ENCODE measurements at places on chromosomes 6 and 20.

DNA sequence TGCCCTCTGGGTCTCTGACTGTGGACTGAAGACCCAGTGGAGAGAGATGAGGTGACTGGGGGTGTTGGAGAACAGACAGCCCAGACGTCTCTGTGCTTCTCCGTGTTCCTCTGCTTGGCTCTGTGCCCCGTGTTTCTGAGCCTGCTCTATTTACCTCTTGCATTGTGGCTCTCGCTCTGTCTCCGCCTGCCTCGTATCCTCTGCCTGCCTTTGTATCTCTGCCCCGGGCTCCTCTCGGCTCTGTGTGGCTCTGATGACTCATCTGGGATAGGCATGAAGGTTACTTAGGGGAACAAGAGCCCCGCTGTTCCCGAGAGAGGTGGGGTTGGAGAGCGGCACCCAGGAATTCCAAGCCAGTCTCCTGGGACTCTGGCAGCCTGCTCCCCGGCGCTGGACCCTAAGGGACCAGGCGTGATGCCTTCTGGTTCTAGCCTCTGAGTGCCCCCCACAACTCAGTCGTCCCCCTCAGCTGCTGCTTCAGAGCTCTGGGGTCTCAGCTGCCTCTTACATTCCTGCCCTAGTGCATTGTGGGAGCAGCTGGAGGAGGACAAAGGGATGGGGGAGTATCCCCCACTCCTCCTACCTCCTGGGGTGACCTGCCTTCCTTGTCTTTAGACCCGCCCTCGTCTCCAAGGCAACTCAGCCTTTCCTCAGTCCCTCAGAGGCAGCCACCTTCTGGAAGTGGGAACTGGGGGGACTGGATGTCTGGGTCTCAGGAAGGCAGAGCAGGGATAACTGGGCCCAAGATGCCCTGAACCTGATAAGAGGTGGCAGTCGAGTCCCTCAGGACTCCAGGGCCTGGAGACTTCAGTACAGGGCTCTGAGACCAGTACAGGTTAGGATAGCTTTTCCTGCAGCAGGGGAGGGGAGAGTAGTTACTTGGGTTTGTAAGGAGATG lies 1.9 kb downstream of the DDR1 start:
- DNase-seq = no peak

DNA sequence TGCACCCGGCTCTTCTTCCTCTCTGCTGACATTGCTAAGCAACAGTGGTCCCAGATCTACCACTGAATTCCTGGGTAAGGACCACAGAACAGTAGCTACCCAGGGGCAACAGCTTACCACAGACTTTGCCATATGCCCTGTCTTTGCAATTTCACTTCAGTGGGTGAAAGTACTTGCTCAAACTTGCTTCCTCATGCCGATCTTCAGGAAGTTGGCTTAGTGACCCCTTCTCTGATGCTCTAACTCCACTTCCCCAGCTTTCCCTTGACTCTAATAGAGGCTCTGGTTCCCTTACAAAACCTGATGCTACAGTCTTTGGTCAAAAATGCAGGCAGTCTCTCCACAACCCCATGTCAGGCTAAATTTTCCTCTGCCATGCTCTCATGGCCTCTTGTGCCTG lies 3.3 kb upstream of the TAAR5 start:
- DNase-seq = no peak

DNA sequence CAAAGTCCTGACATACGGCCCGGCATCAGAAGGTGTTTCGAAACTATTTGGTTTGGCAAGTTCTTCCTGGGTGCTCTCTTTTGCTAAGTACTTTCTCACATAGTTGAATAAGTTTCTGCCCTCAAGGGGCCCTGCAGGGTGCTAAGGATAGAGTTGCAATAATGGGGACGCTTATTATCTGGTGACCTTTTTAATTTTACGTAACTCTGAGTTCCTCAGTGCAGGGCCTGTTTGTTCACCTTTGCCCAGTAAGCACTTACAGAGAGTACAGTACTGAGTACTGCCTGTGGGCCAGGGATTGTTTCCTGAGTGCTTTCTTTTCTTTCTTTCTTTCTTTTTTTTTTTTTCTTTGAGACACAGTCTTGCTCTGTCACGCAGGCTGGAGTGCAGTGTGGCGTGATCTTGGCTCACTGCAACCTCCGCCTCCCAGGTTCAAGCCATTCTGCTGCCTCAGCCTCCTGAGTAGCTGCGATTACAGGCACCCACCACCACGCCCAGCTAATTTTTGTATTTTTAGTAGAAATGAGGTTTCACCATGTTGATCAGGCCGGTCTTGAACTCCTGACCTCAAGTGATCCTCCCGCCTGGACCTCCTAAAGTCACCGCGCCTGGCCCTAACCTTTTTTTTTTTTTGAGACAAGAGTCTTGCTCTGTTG lies 4.5 kb upstream of the PXMP4 start:
- no peak for DNase-seq

GRCh38 chr6:43011207-43011606 lies 2.5 kb downstream of the MEA1 start:
- DNase-seq = no peak

DNA sequence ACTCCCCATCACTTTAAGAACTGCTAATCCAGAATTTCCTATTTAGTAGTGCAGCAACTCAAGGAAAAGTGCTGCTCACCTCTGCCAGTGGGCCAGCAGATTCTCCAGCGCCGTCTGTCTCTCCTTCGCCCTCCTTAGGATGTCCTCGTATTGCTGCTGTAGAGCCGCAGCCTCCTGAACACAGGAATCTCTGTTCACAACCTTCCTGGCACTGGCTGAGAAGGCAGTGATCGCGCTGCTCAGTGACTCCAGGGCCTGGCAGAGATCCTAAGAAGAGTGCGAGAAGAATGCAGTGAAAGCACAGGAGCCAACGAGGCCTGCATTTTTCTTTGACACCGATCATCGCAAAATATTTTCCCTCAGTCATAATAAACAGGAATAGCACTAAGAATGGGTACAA lies 209.0 kb downstream of the SYNE1 start:
- DNase-seq = no peak

GRCh38 chr6:72974276-72974675 lies 251.0 kb downstream of the KHDC1L start:
- no peak for DNase-seq

- DNase-seq = no peak
Measured at GRCh38 chr6:32679492-32679891, 13.0 kb upstream of the HLA-DQB1 start.

GRCh38 chr6:134850721-134851305 lies 99.1 kb downstream of the ALDH8A1 start:
- DNase-seq = no peak

DNA sequence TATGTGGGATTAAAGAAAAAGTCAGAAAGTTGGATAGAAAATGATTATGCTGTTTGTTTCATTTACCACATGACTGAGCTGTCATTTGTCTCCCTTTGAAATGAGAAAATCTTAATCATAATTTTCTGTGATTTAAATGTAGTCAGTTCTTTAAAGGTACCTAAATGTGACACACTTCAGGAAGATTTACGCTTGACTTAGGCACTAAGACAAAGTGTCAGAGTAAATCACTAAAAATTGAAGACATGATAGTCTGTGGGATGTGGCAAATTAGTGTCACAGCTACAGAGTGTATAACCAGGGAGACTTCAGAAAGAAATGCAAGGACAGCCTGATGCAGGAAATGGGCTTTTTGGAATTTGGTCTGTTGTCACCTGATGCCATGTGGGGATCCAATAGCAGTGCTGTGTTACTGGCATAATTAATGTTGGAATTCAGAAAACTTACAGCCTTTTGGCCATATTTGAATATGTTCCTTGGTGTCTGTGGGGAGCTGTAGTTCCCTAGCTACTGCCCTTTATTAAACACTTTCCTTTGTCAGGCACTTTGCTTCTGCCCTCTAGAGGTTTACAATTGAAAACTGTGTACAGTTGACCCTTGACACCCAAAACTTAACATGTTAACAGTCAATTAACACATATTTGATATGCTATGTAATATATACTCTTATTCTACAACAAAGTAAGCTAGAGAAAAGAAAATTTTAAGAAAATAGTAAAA lies 493.8 kb downstream of the UTRN start:
- DNase-seq = no peak

DNA sequence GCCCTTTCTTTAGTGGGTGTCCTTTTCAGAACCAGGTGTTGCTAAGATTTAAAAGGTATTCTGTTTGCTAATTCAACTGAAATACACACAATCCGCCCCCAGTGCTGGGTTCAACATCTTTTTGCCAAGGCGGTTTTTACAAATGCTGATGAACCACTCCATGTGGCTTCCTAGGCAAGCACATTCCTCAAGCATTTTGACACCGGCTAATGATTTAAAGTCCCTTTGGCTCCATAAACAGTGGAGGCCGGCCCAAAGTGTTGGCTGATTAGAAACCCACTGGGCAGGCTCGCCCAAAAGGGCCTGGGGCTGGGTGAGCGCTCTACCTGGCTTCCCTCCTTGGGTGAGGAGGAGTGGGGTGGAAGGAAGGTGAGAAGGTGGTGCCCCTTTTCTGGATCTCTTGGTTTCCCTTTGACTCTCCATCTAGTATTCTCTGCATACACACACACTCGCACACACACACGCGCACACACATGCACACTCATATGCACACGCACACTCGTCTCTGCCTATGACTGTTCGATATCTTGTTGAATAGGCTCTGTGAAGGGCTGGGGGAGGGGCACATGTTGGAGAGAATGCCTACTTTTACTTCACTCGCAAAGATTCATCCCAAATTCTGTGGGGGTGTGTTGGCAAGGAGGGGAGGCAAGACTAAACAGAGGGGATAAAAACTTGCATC lies 66.7 kb upstream of the ARMC2 start:
- no peak for DNase-seq

- DNase-seq = no peak
Measured at GRCh38 chr6:106383573-106383972, 23.1 kb downstream of the CRYBG1 start.

GRCh38 chr6:127367023-127367375 lies 23.6 kb upstream of the ECHDC1 start:
- no peak for DNase-seq

Data from esophagus squamous epithelium (tissue), 5 donors.